Bronchial epithelial cell (primary cell): ENCODE measurements at places on chromosomes 3 and 15.

- DNase-seq: no peak
Measured at GRCh38 chr15:45377609-45378148, 665 bp downstream of the GATM start.

DNA sequence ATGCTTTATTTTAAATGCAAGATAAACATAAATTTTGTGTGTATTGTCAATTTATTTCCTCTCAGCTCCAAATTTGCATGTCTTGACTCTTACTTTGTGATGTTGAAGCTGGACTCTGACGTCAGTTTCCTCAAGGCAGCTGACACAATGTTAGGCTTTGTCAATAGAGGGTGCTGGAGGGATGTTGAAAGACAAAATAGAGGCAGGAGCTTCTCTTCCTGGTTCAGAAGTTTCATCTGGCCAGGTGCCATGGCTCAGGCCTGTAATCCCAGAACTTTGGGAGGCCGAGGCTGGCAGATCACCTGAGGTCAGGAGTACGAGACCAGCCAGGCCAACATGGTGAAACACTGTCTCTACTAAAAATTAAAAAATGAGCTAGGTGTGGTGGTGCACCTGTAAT, 408.6 kb downstream of the GBE1 start:
- peak; percentile 73 for DNase-seq

- DNase-seq: no peak
Measured at GRCh38 chr15:39471785-39472574, 108.9 kb upstream of the THBS1 start.

DNA sequence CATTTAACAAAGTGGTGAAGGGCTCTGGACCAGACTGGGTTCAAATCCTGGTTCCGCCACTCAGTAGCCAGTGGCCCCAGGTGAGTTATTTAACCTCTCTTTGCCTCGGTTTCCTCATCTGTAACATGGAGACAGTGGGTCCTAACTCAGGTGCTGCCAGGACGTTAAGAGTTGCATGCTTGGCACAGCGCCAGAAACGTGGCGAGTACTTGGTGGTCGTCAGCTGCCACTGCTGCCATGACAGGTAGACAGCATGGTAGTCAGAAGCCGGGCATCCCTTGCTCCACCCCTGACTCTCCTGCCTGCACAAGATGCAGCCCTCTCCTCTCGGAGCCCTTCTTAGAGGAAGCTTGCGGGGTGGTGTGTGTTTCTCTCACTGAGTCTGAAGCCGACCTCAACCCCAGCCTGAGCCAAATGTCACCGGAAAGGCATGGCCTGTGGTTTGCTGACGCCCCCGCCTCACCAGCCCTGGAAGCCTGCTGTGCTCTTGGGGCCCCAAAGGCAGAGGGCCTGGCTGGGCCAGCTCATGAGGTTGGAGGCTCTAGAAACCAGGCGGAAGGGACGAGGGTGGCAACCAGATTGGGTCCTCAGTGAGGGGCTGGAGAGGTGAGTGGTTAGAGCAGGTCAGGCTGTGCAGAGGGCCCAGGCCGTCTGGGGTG, 160.8 kb upstream of the TLE3 start:
- no peak for DNase-seq

GRCh38 chr3:134803051-134803505, 8.0 kb downstream of the EPHB1 start:
- no peak for DNase-seq

- DNase-seq: no peak
Measured at GRCh38 chr3:138971766-138972320, 24.8 kb downstream of the FOXL2NB start.

DNA sequence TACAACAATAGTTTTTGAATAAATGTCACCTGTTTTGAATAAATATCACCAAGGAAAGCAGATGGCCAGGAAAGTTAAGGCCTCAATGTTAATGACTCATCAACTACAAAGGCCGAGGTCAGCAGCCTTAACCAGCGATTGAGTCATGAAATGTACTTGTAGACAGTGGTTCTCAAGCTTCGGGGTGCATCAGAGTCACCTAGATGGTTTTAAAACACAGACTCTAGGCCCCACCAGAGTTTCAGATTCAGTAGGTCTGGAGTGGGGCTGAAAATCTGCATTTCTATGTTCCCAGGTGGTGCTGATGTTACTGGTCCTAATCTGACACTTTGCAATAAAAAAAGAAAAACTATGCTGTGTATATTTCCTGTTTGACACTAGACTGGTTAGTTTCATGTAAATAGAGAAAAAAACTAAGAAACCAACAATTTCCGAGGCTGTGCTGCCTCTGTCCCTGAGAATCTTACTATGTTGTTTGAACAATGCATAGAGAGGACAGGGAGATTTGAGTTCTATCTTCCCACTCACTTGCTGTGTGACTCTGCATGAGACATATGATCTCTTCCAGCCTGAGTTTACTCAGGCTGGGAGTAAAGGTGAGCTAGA, 9.8 kb downstream of the RAB27A start:
- DNase-seq: peak; percentile 80

GRCh38 chr3:15299036-15299435, 33.4 kb downstream of the SH3BP5 start:
- no peak for DNase-seq

DNA sequence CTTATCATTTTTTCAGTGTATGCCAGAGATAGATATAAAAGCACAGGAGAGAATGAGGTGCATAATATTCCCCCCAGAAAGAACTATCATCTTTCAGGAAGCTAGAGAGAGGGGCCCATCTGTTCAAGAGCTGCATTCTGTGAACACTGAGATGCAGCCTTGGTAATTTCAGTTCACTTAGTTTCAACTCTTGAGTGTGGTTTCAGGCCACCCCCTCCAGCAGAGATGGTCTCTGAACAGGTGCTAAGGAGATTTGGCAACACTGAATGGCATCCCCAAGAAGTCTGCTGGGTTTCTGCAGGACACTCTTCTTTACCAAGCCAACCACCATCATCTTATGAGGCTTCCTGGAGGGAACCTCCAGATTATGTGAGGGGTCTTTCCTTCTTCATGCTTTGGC, 30.4 kb upstream of the LIMD1 start:
- DNase-seq: no peak

DNA sequence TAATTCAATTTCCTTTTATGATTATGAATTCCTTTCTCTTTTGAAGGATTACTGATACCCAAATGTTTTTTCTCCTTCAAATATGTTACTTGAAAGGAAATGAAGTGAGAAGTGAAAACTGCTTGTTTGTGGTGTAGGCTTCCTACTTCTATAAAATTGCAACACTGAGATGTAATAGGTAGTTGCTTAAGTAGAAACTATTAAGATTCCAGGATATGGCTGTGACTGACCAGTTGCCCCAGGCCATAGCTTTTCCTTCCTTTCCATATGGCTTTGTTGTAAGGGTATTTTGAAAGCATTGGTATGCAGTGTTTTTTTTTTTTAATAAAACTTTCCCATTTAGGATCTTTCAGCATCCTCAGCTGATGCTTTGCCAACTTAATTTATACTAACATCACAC, 28.5 kb downstream of the DNAJC13 start:
- DNase-seq: peak; percentile 80

DNA sequence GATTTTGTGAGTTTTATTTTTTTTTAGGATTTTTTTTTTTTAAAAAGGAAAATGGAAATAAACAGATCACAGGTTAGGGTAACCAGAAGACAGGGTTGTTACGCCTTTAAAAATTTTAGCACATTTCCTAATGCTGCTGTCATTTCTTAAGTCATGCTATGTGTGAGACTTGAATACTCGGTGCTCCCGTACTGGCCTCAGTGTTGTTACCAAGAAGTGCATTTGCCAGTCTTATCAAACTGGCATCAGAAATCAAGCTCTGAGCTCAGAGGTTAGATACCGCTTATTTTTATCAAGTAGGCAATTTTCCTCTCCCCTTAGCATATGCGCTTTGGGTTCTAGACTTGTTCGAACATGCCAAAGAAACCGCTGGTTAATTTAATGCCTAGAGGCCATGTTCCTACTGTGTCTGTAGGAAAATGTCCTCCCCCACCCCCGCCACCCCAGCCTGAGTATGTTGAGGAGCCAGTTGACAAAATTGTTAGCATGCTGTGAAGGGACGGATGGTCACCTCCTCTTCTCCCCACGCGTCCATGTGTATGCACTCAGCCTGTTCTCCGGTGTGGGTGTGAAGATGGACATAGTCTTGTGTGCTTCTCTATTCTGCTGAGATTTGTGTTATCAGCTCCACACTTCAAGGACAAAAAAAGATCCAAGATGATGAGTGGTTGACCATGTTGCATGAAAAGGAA, 88.9 kb downstream of the ITPR1 start:
- peak; percentile 52 for DNase-seq

- DNase-seq: no peak
Measured at GRCh38 chr15:59249816-59250215, 43.2 kb downstream of the LDHAL6B start.

DNA sequence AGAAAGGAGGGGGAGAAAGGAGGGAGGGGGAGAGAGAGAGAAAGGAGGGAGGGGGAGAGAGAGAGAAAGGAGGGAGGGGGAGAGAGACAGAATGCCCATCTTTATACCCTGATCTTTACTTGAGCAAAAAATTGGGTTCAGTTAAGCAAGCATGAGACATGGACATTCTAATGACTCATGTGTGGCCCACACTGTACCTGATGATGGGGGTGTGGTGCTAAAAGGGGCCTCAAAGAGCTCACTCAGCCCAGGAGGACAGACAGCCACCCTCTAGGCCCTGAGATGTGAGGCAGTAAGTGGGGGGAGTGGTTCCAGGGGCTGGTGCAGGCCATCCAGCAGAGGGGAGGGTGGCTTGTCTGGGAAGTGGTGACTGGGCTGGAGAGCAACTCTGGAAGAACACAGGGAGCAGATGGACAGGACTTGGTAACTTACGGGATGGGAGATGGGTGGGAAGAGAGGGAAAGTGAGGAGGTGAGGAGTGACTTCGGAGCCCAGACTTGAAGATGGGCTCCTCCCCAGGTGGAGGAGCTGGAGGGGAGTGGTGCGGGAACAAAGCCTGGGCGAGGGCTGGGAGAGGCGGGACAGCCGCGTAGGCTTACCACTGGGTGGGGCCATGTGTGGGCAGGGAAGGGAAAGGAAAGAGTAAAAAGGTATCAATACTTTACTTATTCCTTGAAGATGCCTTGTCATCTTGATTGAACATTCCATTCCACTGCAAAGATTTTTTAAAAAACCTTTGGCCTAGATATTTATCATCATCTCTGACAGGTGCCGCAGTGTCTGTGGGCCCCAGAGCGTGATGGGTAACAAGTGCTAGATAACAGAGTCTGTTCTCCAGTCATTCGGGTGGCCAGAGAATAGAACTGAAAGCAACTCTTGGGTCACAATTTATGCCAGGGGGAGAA, 32.3 kb downstream of the TSPAN3 start:
- DNase-seq: peak; percentile 20

- no peak for DNase-seq
Measured at GRCh38 chr15:89364741-89365450, 30.3 kb upstream of the POLG start.

GRCh38 chr15:75104804-75105557, 81.6 kb downstream of the PPCDC start:
- peak; percentile 99 for DNase-seq

- DNase-seq: no peak
Measured at GRCh38 chr15:57909388-57909787, 156.1 kb downstream of the ALDH1A2 start.

- DNase-seq: peak; percentile 46
Measured at GRCh38 chr15:33074942-33075341, 119.6 kb downstream of the FMN1 start.

DNA sequence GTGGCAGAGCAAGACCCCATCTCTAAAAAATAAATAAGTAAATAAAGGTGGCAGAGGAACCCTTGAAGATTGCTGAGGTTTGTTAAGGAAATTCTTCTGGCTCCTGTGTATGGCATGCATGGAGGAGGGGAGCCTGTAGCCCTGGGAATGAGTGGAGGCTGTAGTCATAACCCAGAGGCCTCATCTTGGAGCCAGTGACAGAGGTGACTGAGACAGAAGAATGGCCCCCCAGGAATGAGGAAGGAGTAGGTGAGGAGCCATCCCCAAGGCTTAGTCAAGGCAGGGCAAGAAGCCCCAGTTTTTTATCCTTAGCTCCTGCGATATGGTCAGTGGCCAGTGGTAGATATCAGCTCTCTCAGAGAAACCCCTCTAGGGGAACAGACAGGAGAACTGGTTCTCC, 46.5 kb downstream of the BSN start:
- peak; percentile 6 for DNase-seq

- peak; percentile 55 for DNase-seq
Measured at GRCh38 chr3:73547427-73548248, 77.1 kb downstream of the PDZRN3 start.

- DNase-seq: no peak
Measured at GRCh38 chr15:101246391-101246790, 5.5 kb downstream of the CHSY1 start.

DNA sequence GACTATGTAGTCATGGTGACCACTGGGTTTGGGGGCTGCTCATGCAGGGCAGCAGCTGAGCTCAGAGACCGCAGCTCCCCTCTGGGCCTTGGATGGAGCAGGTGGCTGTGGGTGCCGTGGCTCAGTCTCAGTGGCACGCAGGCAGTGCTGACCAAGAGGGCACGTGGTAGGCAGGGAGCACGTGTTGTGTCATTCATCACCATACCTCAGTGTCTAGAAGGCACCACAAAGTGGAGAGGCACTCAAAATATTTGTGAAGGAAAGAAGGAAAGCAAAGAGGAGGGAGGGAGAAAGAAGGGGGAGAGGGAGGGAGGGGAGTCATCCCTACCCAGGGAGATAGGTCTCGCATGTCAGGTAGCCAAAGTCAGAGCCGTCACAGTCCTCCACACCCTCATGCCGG, 26.1 kb downstream of the EAF1 start:
- DNase-seq: no peak

- DNase-seq: peak; percentile 86
Measured at GRCh38 chr15:98562331-98562937, 85.9 kb upstream of the IGF1R start.

DNA sequence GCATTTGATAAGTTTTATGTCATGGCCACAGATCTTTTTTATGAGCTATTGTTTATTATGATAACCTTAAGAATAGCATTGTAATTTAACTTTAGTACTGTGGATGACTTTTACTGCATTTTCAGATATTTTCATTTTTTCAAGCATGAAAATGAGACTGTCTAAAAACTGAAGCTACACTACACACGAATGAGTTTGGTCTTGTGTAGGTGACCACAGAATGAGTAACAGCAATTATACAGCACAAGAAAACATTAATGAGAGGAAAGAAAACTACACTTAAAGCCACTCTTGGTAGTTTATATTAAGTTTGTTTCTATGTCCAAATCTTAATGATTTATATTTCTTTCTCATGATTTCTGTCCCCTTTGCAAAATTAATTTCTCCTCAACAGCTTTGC, 809.2 kb downstream of the NAALADL2 start:
- DNase-seq: peak; percentile 23

- DNase-seq: no peak
Measured at GRCh38 chr15:77867266-77868047, 210.1 kb downstream of the TBC1D2B start.

DNA sequence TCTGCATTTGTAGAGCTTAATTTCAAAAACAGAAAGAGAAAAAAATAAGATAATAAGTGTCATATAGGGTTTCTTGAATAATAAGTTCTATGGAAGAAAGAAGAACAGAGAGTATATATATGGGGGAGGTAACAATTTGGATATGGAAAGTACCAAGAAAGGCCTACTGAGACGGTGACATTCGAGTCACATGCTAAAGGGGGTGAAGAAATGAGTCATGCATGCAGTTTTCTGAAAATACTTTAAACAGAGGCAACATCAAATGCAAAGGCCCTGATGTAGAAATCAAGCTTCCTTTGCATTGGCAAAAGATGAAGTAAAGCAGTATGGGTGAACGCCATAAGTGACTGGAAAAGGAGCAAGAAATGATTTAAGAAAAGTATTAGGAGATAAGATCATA, 371.6 kb upstream of the ZNF385D start:
- no peak for DNase-seq

- DNase-seq: no peak
Measured at GRCh38 chr3:123419850-123420297, 29.0 kb downstream of the ADCY5 start.

- DNase-seq: no peak
Measured at GRCh38 chr3:128476659-128477058, 10.0 kb upstream of the DNAJB8 start.
